Non-pigmented ciliary epithelial cell (primary cell): ENCODE measurements at places on chromosomes 13 and 19.

- no peak for DNase-seq
These were observed 31.0 kb downstream of the SLAIN1 start for GRCh38 chr13:77728265-77729125.

- DNase-seq: peak; percentile 24
These were observed 379.8 kb downstream of the TBC1D4 start for GRCh38 chr13:75102001-75102716.

DNA sequence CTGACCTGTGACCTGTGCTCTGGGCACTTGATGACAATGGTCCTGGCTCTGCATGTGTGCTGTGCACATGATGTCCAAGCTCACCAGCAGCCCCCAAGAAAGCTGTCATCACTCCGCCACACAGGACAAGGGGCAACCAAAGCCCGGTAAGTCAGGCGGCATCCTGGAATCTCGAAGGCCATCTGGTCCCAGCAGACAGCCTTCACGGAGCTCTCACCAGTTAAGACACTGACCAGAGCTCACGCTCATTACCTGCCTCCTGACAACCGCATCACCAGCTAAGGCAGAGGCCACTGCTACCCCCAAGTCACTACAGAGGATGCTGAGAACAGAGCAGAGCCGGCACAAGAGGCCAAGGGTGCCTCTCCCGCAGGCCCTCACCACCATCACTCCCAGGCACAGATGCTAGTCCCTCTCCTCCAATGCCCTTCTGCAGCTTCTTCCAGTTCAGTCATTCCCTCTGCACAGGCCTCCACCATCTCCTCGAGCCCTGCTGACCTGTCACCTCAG lies 10.6 kb downstream of the PPP6R1 start:
- no peak for DNase-seq

DNA sequence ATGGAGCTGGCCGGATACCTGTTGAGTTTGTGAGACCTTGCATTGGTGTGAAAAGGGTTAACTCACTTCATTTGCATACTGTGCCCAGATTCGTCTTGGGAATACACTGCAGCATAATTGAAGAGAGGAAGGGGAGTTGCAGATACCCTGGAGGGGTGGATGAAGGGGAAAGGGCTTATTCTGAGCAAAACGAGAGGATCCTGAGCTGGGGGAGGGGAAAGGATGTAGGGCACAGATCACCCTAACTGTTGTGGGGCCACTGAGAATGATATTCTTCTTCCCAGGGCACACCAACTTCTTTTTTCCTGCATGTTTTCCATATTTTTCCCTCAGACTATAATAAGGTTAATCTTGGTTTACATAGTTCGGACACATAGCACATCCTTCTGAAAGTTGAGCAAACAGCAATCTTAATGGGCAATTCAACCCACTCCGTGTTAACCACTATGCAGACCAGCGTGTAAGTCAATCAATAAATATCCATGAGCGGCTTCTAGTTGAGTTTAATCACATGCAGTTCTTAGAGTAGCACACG lies 11.7 kb upstream of the PTPRS start:
- no peak for DNase-seq

- no peak for DNase-seq
These were observed 68.8 kb downstream of the CPAMD8 start for GRCh38 chr19:16957855-16958254.

- DNase-seq: no peak
These were observed 75.2 kb upstream of the MCF2L start for GRCh38 chr13:112893570-112894422.

DNA sequence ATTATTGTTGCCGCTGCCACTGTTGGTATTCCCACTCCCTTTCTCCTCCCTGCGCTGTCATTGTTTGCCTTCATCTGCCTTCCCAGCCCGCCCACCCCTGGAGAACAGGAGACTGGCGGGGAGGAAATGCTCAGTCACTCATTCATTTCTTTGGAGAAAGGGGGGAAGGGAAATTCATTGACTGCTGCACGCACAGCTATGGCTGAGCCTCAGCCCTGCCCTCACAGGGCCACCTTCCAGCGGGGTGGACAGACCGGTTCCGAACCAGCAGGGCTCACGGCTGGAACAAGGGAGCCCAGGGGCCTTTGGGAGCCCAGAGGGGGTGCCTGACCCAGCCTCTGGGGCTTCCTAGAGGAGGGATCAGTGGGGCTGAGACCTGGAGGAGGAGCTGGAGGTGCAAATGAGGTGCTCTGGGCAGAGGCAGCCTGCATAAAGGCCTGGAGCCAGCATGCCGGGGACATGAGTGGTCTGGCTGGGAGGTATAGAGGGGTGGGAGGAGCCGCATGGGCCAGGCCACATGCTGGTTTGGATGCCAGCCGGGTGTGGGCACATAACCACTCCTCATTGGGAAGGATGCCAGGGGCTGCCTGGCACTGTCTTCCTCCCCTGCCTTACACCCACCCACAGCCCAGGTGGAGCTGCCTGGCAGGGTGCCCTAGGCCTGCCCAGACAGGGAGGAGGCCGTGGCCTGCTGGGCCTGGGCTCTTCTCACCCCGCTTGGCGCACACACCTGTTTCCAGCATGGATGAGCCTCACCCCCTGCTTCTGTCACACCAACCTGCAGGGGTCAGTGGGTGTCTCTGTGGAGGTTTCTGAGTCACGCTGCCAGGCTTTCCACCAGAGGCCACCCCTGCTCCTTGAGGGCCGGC lies 26.8 kb downstream of the PPP5C start:
- no peak for DNase-seq

DNA sequence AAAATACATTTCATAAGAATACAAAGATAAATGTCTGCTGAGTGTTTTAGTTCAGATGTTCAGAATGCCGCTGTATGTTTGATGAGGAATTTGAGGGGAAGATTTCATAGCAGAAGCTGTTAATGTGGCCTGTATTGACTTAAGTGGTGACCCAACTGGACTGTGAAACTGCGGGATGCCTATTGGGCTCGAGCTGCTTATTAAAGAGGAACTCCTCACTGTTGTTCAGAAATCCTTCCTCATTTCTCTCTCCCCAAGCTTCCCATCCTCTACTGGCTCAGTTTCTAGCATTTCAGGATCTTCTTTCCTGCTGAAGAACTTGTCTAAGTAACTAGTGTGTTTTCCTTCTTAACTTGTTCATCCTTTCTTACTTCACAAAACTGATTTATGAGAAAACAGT lies 20.4 kb downstream of the DGKH start:
- no peak for DNase-seq

- DNase-seq: no peak
These were observed 2.4 kb upstream of the ZNF616 start for GRCh38 chr19:52142001-52142595.

- no peak for DNase-seq
These were observed 6.4 kb downstream of the EGLN2 start for GRCh38 chr19:40805258-40805868.

DNA sequence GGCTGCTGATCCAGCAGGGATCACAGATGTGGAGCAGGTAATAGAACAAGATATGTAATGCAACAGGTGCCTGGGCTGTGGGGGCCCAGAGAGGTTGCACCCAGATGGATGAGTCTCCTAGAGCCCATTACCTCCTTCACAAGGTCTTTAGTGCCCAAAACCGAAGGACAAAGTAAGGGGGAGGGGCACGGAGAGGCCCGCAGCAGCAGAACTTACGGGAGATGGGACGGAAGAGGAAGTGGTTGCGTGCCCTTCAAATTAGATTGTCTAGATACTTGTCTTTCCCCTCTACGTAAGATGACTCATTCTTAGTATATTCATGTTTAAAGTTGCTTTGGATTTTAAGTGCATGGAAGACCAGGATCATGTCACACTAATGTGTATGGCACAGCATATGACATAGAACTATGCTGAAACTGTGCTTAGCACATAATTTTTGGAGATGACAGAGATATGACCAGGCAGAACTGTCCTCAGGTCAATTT lies 5.7 kb upstream of the MRPS31 start:
- no peak for DNase-seq

- peak; percentile 76 for DNase-seq
These were observed 18.5 kb downstream of the LMTK3 start for GRCh38 chr19:48492925-48493717.

DNA sequence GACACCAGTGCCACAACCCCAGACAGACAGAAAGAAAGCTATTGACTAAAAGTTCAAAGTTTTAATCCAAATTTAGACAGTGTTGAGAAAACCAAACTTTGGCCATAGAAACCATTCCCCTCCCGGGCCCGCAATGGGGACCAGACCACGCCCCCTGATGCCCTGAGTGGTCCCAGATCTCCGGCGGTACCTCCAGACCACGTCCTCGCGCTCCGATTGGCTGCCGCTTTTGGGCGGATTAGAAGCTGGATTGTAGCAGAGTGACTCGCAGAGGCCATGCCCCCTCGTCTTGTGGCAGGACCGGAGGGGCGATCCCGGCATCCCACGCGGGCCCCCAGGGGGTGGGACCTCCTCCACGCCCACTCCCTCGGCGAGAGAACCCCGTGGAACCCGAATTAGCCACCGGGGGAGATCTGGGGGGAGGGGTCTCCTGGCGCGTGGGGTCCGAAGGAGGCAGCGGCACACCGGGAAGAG lies 797 bp upstream of the HSD17B14 start:
- peak; percentile 55 for DNase-seq

GRCh38 chr19:7678971-7679751 lies 1.5 kb upstream of the TRAPPC5 start:
- no peak for DNase-seq
